Neural crest cell (in vitro differentiated cells): ENCODE measurements at places on chromosomes 7 and 10.

GRCh38 chr7:151299940-151300645, 41.5 kb upstream of the NUB1 start:
- H3K4me3 ChIP-seq, result no peak overlapping the region
- no peaks in the 10 kb centered on the region for H3K36me3 ChIP-seq
- no peak overlapping the region for H3K27ac ChIP-seq
- DNase-seq, result no peak
- H3K4me1 ChIP-seq, result peaks cover 11% of the 10 kb centered on the region
- H3K27me3 ChIP-seq, result peaks cover 49% of the 10 kb centered on the region

- H3K36me3 ChIP-seq, result no peaks in the 10 kb centered on the region
- no peak overlapping the region for H3K4me3 ChIP-seq
- DNase-seq, result no peak
- H3K27me3 ChIP-seq, result no peaks in the 10 kb centered on the region
- H3K27ac ChIP-seq, result no peak overlapping the region
Observed at GRCh38 chr7:20199015-20199737, 18.0 kb downstream of the MACC1 start.

DNA sequence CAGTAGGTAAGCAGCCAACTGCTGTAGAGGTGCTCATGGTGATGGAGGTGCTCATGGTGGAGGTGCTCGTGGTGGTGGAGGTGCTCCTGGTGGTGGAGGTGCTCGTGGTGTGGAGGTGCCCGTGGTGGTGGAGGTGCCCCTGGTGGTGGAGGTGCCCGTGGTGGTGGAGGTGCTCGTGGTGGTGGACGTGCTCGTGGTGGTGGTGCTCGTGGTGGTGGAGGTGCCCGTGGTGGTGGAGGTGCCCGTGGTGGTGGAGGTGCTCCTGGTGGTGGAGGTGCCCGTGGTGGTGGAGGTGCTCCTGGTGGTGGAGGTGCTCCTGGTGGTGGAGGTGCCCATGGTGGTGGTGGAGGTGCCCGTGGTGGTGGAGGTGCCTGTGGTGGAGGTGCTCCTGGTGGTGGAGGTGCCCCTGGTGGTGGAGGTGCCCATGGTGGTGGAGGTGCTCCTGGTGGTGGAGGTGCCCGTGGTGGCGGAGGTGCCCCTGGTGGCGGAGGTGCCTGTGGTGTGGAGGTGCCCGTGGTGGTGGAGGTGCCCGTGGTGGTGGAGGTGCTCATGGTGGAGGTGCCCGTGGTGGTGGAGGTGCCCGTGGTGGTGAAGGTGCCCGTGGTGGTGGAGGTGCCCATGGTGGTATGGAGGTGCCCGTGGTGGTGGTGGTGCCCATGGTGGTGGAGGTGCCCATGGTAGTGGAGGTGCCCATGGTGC, 517.3 kb downstream of the PTPRN2 start:
- peaks cover 12% of the 10 kb centered on the region for H3K36me3 ChIP-seq
- H3K27me3 ChIP-seq, result no peaks in the 10 kb centered on the region
- no peak overlapping the region for H3K4me3 ChIP-seq
- no peak overlapping the region for H3K27ac ChIP-seq
- DNase-seq, result no peak
- H3K4me1 ChIP-seq, result peaks cover 8% of the 10 kb centered on the region

GRCh38 chr7:30225863-30226613, 58.4 kb upstream of the ZNRF2 start:
- no peaks in the 10 kb centered on the region for H3K4me1 ChIP-seq
- no peak overlapping the region for H3K27ac ChIP-seq
- DNase-seq, result no peak
- H3K4me3 ChIP-seq, result no peak overlapping the region

DNA sequence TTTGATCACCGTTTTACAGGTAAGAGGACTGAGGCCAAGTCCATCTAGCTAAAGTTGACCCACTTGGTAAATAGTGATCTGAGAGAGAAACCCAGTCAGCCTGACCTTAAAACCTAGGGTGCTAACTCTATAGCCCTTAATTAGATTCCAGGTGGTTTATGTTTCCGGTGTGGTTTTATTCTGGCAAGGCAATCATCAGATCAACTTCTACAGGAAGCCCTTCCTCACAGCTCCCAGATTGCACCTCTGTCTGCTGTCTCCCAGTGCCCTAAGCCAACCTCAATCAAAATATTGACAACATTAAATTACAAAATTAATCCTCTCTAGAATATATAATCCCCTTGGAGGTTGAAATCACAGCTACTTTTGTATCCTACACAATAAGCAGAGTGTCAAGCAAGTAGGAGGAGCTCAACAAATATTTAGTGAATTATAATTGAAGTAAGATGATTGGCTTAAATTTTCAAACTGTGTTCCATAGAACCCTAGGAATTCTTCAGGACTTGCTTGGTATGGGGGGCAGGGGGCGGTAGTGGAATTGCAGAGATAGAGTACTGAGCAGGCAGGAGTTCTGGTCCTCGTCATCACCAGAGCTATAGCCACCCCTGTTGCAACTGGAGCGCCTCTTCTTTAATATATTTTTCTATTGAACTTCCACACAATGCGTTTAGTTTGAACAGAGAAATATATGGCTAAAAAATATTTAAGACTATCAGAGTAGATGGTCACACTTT, 692.8 kb upstream of the LRRN3 start:
- no peak overlapping the region for H3K4me3 ChIP-seq
- H3K4me1 ChIP-seq, result peaks cover 4% of the 10 kb centered on the region
- no peak overlapping the region for H3K27ac ChIP-seq
- no peaks in the 10 kb centered on the region for H3K27me3 ChIP-seq

GRCh38 chr7:155844526-155844925, 32.3 kb upstream of the SHH start:
- H3K36me3 ChIP-seq, result no peaks in the 10 kb centered on the region
- H3K4me3 ChIP-seq, result no peak overlapping the region
- H3K4me1 ChIP-seq, result no peaks in the 10 kb centered on the region
- H3K27me3 ChIP-seq, result peaks cover 5% of the 10 kb centered on the region
- no peak for DNase-seq
- no peak overlapping the region for H3K27ac ChIP-seq

- H3K4me3 ChIP-seq, result no peak overlapping the region
- no peaks in the 10 kb centered on the region for H3K4me1 ChIP-seq
- peaks cover 7% of the 10 kb centered on the region for H3K36me3 ChIP-seq
- H3K27me3 ChIP-seq, result no peaks in the 10 kb centered on the region
Observed at GRCh38 chr10:122435212-122435827, 19.1 kb upstream of the ARMS2 start.

GRCh38 chr10:111077785-111078504, 1.1 kb downstream of the ADRA2A start:
- peak overlapping the region; percentile 75 for H3K4me3 ChIP-seq
- H3K4me1 ChIP-seq, result no peaks in the 10 kb centered on the region
- peaks cover 85% of the 10 kb centered on the region for H3K27me3 ChIP-seq
- no peaks in the 10 kb centered on the region for H3K36me3 ChIP-seq
- H3K27ac ChIP-seq, result no peak overlapping the region

- no peaks in the 10 kb centered on the region for H3K27me3 ChIP-seq
- no peak overlapping the region for H3K4me3 ChIP-seq
- no peaks in the 10 kb centered on the region for H3K36me3 ChIP-seq
- H3K4me1 ChIP-seq, result peaks cover 4% of the 10 kb centered on the region
- H3K27ac ChIP-seq, result no peak overlapping the region
Observed at GRCh38 chr7:130218806-130219620, 11.4 kb downstream of the SSMEM1 start.

DNA sequence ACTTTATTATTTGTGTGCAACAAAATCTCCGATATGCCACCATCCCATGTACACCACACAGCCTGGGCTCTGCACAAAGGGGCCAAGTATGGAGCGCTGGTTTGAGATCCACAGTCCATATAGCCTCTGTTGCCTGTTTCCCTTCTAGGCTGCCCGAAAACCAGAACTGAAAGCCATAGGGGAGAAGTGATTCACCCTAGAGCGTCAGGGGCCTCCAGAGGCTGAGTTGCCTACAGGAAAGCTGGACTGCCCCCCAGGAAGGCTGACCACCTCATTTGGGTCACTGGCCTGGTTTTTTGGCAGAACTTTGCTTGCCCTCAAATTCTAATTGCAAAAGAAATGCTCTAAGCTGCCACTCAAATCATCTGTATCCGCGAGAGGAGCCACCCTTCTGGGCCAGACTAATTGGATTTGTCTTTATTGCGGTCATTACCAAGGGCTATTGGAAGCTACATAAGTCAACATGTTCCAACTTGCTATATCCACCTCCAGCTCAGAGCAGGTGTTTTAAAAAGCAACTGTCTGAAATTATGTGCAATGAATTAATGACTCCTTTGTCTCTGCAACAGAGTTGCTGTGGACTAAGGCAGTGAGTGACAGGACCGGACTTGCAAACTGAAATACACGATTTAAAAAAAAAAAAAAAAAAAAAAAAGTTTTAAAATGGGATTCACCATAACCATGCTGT, 28.3 kb upstream of the FRMD4A start:
- peaks cover 11% of the 10 kb centered on the region for H3K27me3 ChIP-seq
- no peak overlapping the region for H3K27ac ChIP-seq
- H3K36me3 ChIP-seq, result no peaks in the 10 kb centered on the region
- no peak overlapping the region for H3K4me3 ChIP-seq

- no peaks in the 10 kb centered on the region for H3K27me3 ChIP-seq
- no peak overlapping the region for H3K27ac ChIP-seq
- no peak for DNase-seq
- peaks cover 44% of the 10 kb centered on the region for H3K4me1 ChIP-seq
Observed at GRCh38 chr7:133936074-133936473, 191.1 kb upstream of the LRGUK start.

DNA sequence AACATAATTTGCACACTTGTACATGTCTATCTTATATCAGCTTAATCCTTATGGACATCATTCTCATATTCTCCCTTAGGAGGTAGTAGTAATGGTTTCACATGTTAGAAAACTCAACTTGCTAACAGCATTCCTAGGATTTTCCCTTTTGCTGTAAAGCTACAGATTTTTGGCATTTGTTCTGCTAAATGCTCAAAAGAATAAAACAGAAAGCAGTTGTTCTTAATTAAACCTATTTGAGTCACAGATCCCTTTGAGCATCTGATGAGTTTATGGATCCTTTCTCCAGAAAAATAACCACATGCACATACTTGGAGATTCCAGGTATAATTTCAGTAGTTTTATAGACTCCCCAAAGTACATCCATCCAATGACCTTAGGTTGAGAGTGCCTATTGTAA, 122.9 kb upstream of the BET1 start:
- no peak overlapping the region for H3K4me3 ChIP-seq
- H3K36me3 ChIP-seq, result no peaks in the 10 kb centered on the region
- H3K27me3 ChIP-seq, result no peaks in the 10 kb centered on the region
- H3K27ac ChIP-seq, result no peak overlapping the region
- peaks cover 16% of the 10 kb centered on the region for H3K4me1 ChIP-seq
